ENCODE measurements at places on chromosomes 11 and 22.

DNA sequence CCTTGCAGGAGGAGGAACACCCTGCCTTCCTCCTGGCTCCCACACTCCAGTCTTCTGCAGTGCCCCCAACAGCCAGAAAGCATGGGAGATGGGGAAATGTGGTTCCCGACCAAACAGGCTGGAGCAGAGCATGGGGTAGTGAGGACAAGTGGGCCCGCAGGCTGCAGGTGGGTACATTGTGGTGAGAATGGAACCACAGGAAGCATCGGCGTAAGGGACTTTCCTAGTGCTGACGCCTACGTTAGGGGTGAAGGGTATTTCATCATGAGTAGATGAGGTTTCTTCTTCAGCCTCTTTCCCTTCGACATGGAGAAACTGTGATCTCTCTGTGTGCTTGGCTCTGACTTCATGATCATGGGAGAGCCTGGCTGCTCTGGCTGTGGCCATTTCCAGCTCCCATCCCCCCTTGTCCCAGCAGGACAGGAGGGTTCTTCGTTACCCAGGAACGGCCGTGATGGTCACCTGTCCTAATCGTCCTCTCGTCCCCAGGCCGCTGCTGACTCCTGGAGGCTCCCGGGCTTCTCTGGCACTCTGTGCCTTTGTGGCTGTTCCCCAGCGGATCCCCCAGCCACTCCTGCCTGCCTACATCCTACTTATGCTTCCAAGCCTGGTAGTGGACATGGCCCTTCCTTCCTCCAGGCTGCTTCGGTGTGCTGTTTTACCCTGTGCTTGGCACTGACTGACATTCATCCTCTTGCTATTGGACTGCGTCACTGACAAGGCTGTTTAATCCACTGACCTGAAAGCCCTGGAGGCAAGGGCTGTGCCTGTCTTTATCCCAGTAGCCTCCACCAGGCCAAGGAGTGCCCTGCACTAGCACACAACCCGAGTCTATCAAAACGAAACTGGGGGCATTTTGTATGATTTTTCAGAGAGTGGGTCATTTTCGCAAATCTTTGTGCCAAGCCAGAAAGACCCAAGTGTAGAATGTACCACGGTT, 65.2 kb upstream of the CECR2 start:
- DNase-seq, result no peak

DNA sequence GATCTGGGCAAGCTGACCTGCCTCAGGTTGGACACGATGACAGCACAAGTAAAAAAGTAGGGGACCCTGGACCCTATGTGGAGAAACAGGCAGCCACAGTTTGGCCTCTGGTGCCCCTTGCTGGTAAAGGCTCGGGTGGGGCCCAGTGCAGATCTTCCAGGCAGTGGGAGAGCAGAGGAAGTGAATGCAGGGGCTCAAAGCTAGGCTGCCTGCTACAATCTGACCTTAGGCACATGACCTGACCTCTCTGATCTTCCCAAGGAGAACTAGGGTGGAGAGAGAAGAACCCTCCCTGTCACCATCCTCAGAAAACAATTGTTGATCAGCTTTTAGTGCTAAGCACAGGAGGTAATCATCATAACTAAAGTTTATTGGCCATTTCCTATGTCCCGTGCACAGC, 76.5 kb downstream of the PDE2A start:
- DNase-seq, result no peak

GRCh38 chr22:26095256-26095956, 73.9 kb upstream of the SEZ6L start:
- DNase-seq, result no peak

GRCh38 chr11:81331088-81331487, 1402.6 kb downstream of the FAM181B start:
- no peak for DNase-seq

- DNase-seq, result no peak
These were observed 32.1 kb downstream of the ATXN10 start for GRCh38 chr22:45703758-45704157.

- no peak for DNase-seq
These were observed 20.1 kb upstream of the ADORA2A start for GRCh38 chr22:24407278-24407665.
